Purkinje cell (primary cell): ENCODE measurements at places on chromosomes 6 and 20. TPM values are rescaled to one million over a fixed set of nuclear protein-coding genes. Genes with fewer than 3 reads are reported as not detected.

The AURKA gene
- polyA plus RNA-seq: 3.5 and 6.7 TPM in 2 replicates

The PGK2 gene
- not detected in 2 replicates for polyA plus RNA-seq

The PACRG gene
- polyA plus RNA-seq: 9.0 and 13.8 TPM in 2 replicates

The IRAK1BP1 gene
- 7.2 and 8.1 TPM in 2 replicates for polyA plus RNA-seq

The GPSM3 gene
- not detected in 2 replicates for polyA plus RNA-seq

The SLC25A27 gene
- 97.0 and 98.6 TPM in 2 replicates for polyA plus RNA-seq

The BANF2 gene
- polyA plus RNA-seq: 13.3 and 21.1 TPM in 2 replicates

The SEMG2 gene
- not detected in 2 replicates for polyA plus RNA-seq

The IL17F gene
- 7.1 and 12.9 TPM in 2 replicates for polyA plus RNA-seq

The ZGPAT gene
- polyA plus RNA-seq: 0.38 and 0.73 TPM in 2 replicates

The ARMH2 gene
- not detected in 2 replicates for polyA plus RNA-seq

The ULBP2 gene
- polyA plus RNA-seq: 5.6 and 9.5 TPM in 2 replicates

The HECA gene
- polyA plus RNA-seq: 7.5 and 9.5 TPM in 2 replicates

The RAB44 gene
- not detected in 2 replicates for polyA plus RNA-seq

The ADAM33 gene
- 1.1 TPM in 1 of 2 replicates, not detected in the other for polyA plus RNA-seq

The NKX2-2 gene
- 0.69 and 2.0 TPM in 2 replicates for polyA plus RNA-seq

The USP49 gene
- 0.95 and 1.0 TPM in 2 replicates for polyA plus RNA-seq

The CD40 gene
- 0.47 and 1.5 TPM in 2 replicates for polyA plus RNA-seq

The GPLD1 gene
- polyA plus RNA-seq: 5.4 and 6.0 TPM in 2 replicates
